IMR-90 (cell line): ENCODE measurements at places on chromosomes 5 and 9. TPM values are rescaled to one million over a fixed set of nuclear protein-coding genes. Genes with fewer than 3 reads are reported as not detected.

FCHO2 gene
- 13.1 and 23.5 TPM in 2 replicates for total RNA-seq

BTNL3 gene
- not detected in 2 replicates for total RNA-seq

AQP7 gene
- total RNA-seq, result 0.28 TPM in 1 of 2 replicates, not detected in the other

MARCHF3 gene
- 17.8 and 18.8 TPM in 2 replicates for total RNA-seq

ARL14EPL gene
- total RNA-seq, result not detected in 2 replicates

EIF4E1B gene
- total RNA-seq, result not detected in 2 replicates

SURF6 gene
- total RNA-seq, result 6.1 and 6.4 TPM in 2 replicates

CCDC192 gene
- total RNA-seq, result not detected in 2 replicates
